GM04503 (cell line): ENCODE measurements at places on chromosomes 1 and 21.

DNA sequence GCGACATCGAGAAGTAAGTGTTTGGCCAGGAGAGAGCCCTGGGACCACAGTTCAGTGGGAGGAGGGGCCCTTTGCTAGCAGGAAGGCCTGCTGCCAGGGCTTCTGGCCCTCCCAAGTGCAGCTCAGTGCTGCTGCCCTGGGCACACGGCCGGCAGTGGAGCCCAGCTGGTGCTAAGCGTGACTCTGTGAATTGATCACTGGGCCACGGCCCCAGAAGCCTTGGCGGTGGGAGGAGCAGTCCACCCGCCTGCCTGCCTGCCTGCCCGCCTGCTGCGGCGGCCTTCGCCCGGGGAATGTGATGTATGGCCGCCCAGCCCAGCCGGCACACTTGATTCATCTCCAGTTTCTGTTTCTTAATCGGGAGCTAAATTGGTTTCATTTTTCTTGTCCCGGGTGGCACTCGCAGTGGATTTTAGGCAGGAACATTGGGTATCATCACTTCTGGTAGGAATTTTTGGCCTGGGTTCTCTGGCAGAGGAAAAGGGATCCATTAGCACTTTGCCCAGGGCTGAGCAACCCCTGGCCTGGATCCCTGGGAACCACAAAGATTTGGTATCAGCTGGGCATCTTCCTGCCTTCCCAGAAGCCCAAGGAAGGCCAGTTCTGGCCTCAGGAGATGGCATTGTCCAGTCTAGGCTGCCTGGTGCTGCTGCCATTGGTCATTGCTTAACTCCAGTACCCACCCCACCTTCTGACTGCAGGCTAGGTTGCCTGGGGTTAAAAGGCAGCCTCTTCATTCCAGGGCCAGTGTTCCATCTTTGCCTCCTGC lies 28.6 kb downstream of the TMEM53 start:
- DNase-seq: no peak

DNA sequence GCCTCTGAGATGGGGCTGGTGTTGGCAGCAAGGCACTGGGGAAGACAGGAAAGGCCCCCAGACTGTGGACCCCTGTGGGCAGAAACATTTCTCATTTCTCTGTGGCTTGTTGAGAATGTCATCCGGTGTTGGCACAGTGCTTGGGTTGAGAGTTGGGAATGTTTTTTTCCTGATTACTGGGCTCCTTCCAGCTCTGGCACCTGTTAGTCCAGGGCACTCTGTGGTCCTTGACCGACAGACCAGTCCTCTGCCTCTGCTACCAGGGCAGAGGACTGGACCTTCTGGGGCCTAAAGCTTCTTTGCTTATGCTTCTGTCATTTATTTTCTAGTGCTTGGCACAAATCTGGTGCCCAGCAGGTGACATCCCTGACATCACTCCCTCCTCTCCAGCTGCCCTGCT lies 4.8 kb upstream of the SPRR5 start:
- no peak for DNase-seq

DNA sequence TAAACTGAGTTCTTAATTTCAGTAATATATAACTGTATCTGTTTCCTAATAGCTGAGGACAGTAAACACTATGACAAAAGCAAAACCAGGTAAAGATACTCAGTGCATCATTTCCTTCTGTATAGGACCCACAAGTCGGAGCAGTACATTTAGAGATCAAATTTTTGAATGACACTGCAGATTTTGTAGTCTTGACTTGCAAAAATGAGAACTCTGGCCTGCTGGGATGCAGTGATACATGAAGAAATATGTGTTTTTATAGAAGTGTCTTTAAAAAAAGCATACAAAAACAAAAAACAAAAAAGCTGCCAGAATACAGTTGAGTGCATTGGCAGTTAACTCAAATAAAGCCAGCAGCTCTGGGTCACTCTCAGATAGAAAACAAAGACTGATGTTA lies 19.0 kb downstream of the GART start:
- no peak for DNase-seq

- no peak for DNase-seq
Observed at GRCh38 chr1:115036814-115037507, 7.3 kb downstream of the TSHB start.

DNA sequence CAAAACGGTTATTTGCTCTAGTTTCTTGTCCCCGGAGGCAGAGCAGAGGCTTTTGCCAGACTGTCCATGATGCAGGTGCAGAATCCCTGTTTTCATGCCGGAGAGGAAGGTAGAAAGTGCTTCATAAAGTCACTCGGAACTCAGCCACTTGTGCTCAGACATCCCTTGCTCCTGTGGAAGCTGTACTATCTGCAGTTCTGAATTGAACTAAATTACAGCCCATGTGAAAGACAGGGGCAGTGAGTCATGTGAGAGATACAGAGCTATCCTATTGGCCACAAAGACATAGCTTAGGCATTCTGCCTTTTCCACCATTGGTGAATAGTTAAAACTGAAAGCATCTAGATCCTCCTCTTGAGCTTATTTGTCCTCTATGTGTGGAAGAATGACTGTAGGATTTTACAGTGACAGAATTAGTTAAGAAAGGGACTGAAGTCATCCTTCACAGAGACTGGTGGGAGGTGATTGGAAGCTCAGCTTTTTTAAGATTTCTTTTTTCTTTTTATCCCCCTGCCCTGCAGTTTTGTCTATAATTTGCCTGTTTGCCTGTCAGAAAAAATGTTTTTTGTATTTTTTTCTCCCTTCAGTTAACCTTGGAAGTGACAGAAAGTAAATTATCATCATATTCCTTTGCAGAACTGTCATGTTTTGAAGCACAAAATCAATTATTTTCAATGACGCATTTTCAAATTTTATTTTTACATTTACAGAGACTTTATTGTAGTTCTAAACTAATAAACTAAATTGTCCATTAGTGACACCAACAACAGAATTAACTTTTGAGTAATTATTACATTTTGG lies 298.6 kb downstream of the PTPRC start:
- peak; percentile 85 for DNase-seq

GRCh38 chr1:245995474-245995873 lies 511.6 kb downstream of the SMYD3 start:
- no peak for DNase-seq

- DNase-seq: no peak
Observed at GRCh38 chr1:115447672-115448071, 109.6 kb upstream of the NGF start.

GRCh38 chr1:109931189-109931731 lies 20.6 kb downstream of the CSF1 start:
- peak; percentile 52 for DNase-seq

DNA sequence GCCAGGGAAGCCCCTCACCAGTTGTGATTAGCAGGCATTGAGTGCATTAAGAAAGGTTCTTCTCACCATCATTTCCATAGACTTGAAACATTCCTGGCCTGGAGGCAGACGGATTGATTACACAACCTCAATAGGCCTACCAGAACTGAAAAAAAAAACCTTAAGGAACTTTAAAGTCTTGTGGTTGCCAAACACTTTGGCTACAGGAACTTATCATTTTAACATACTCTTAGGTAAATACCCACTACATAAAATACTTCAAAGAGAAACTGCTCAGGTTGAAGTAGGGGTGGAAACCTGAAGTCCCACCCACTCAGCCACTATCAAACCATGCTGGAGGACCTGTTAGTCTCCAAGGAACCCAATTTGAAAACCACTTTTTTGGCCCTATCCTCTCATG lies 22.4 kb upstream of the HMGB4 start:
- no peak for DNase-seq

DNA sequence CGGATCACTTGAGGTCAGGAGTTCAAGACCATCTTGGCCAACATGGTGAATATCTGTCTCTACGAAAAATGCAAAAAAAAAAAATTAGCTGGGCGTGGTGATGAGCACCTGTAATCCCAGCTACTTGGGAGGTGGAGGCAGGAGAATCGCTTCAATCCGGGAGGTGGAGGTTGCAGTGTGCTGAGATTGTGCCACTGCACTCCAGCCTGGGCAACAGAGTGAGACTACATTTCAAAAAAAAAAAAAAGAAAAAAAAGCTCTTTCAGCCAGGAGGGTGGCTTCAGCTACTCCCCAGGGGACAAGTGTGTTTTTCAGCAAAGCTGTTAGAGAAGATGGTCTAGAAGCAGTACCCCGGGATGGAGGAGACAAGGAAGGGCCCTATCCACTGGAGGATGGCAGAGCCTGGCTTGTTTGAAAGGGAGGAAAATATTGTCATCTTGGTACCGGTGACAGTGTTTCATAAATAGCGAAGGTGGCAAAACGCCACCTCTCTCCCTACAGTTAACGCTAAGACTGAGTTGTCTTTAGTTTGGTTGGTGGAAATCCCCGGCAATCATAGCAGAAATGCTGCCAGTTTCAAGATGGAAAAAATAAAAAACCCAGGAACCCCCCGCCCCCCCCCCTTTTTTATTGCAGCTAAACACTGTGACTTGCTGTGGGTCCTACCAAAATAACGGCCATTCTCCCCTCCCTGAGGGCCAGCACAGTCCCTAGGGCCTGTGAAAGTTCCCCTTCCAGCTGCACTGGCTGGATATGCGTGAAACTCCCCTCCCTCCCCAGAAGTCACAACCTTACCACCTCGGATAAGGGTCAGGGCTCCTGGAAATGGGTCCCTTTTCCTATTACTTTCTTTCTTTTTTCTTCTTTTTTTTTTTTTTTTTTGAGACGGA lies 3.5 kb downstream of the PIK3CD start:
- DNase-seq: no peak

- DNase-seq: no peak
Observed at GRCh38 chr1:163914785-163915413, 593.1 kb downstream of the NUF2 start.

- DNase-seq: no peak
Observed at GRCh38 chr1:7680207-7680954, 90.7 kb upstream of the VAMP3 start.

- DNase-seq: no peak
Observed at GRCh38 chr1:86489242-86489878, 20.6 kb downstream of the CLCA1 start.

DNA sequence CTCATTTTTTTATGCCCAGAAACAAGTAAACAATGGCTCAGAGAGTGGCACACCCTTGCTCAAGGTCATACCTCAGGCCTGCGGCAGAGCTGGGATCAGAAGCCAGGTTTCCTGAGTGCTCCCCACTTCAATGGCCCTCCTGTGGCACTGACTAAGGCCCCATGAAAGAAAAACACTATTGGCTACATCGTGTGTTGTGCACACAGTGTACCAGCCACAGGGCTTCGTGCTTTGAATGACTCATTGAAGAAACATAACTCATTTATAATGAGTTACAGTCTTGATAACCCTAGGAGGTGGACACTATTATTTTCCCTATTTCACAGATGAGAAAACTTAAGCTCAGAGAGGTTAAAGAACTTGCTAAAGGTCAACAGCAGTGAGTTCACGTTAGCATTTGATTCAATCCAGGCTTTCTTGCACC lies 91.2 kb downstream of the TRABD2B start:
- DNase-seq: no peak

DNA sequence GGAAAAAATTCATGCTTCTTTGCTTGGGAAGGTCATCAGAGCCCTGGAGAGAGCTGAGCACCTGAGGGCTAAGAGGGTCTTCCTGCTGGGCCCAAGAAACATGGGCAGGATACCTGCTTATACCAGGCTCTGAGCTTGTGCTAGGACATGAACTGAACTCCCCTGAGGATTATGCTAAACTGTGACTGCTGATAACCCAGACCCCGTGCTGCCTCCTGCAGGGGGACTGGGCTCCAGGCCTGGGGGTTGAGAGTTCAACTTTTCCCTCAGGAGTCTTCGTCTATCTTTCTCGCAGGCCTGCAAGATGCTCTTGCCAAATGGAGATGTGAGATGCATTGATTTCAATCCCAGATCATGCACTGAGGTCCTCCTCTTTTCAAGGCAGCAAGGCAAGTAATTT lies 368.5 kb downstream of the HHAT start:
- DNase-seq: no peak

DNA sequence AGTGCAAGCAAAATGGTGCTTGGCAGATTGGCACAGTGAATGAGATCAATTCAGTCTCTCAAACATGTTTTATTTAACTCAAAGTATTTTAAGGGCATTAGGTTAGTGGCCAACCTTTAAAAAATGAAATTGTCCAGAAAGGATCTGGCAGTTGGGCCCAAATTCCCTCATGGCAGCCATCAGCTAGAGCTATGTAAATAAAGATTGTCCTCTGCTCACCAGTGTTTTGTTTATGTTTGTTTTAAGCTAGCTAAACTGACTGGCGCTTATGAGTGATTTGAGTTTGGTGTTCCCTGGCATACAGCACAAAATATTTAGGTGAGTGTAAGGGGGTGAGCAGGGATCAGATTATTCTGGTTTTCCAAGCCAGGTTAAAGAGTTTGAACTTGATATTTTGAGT lies 18.1 kb downstream of the HDAC1 start:
- no peak for DNase-seq

GRCh38 chr1:205438213-205439158 lies 16.6 kb upstream of the LEMD1 start:
- DNase-seq: no peak

DNA sequence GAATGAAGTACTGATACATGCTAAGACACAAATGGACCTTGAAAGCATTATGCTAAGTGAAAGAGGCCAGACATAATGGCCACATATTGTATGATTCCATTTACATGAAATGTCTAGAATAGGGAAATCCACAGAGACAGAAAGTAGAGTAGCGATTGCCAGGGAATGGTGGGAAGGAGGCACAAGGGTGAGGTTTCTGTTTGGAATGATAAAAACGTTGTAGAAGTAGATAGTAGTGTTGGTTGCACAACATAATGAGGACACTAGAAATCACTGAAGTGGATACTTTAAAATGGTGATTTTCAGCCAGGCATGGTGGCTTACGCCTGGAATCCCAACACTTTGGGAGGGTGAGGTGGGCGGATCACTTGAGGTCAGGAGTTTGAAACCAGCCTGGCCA lies 97.6 kb upstream of the VANGL1 start:
- DNase-seq: no peak

GRCh38 chr1:67791261-67791660 lies 42.0 kb downstream of the GNG12 start:
- no peak for DNase-seq

DNA sequence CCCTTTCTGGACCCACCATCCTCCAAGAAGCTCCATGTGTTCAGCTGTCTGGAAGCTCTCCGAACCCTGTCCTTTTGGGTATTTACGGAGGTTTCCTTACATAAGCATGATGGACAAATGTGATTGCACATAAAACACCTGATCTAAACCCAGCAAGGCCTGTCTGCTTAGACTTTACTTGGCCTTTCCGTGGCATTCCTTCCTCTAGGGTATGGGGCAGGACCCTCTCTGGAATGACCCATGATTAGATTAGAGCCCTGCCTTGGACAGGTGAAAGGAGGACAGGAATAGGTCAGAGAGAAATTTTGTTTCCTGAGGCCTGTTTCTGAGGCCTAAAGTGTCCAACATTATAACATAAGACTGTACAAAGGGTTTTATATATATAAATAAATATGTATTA lies 16.9 kb downstream of the PTPRU start:
- DNase-seq: no peak
